A549 treated with AZD2906 at 1 μM for 4 hours (cell line): ENCODE measurements at places on chromosomes 3 and 15. TPM values are rescaled to one million over a fixed set of nuclear protein-coding genes. Genes with fewer than 3 reads are reported as not detected.

Gene MYO5A
- 19.3 to 30.0 TPM (median 24.5 TPM) in 5 replicates for total RNA-seq

Gene AMIGO3
- 0.58 to 1.8 TPM (median 0.82 TPM) in 5 replicates for total RNA-seq

Gene THRB
- total RNA-seq: 1.1 to 2.1 TPM (median 1.6 TPM) in 5 replicates

Gene CIB1
- 179 to 224 TPM (median 221 TPM) in 5 replicates for total RNA-seq

Gene AHSG
- 0.05 to 0.12 TPM (median 0.06 TPM) in 4 of 5 replicates, not detected in the other for total RNA-seq

Gene CP
- total RNA-seq: 3.4 to 7.4 TPM (median 6.1 TPM) in 5 replicates

Gene GOLGA8J
- 0.09 to 0.15 TPM in 2 of 5 replicates, not detected in the others for total RNA-seq

Gene BCHE
- 0.63 to 1.1 TPM (median 0.85 TPM) in 5 replicates for total RNA-seq

Gene FOXB1
- total RNA-seq: not detected in 5 replicates

Gene LCMT2
- 5.8 to 8.0 TPM (median 6.6 TPM) in 5 replicates for total RNA-seq

Gene TRPM1
- not detected in 5 replicates for total RNA-seq

Gene RARB
- total RNA-seq: 6.7 to 19.9 TPM (median 11.0 TPM) in 5 replicates

Gene TNIK
- 1.9 to 2.1 TPM (median 2.0 TPM) in 5 replicates for total RNA-seq

Gene PGBD4
- 1.1 to 1.8 TPM (median 1.5 TPM) in 5 replicates for total RNA-seq

Gene BNIP2
- 63.1 to 103 TPM (median 68.4 TPM) in 5 replicates for total RNA-seq
